Colonic mucosa (tissue), 4 donors: ENCODE measurements at places on chromosomes 7 and 10. TPM values are rescaled to one million over a fixed set of nuclear protein-coding genes. Genes with fewer than 3 reads are reported as not detected.
A peak's percentile ranks its signal among the peaks of the same experiment; 100 is the strongest.

TES gene
- total RNA-seq, result 75.1 TPM

MYOZ1 gene
- not detected for total RNA-seq

RARRES2 gene
- total RNA-seq, result 86.7 TPM

TRIM74 gene
- 0.72 TPM for total RNA-seq

SUMF2 gene
- 103 TPM for total RNA-seq

SPACDR gene
- total RNA-seq, result 0.74 TPM

BLOC1S2 gene
- 21.5 TPM for total RNA-seq

GRCh38 chr10:10361301-10361885, 656.3 kb upstream of the CELF2 start:
- no peaks in the 10 kb centered on the region for H3K4me1 ChIP-seq
- H3K4me3 ChIP-seq, result no peak overlapping the region
- DNase-seq, result no peak
- H3K27ac ChIP-seq, result no peak overlapping the region
- H3K36me3 ChIP-seq, result no peaks in the 10 kb centered on the region

- H3K36me3 ChIP-seq, result no peaks in the 10 kb centered on the region
- DNase-seq, result no peak
- no peaks in the 10 kb centered on the region for H3K27me3 ChIP-seq
- no peak overlapping the region for H3K4me3 ChIP-seq
- H3K4me1 ChIP-seq, result no peaks in the 10 kb centered on the region
- no peak overlapping the region for H3K27ac ChIP-seq
Measured at GRCh38 chr10:114256822-114257221, 17.8 kb downstream of the VWA2 start.

GRCh38 chr7:121901026-121901425, 28.1 kb downstream of the PTPRZ1 start:
- no peaks in the 10 kb centered on the region for H3K27me3 ChIP-seq
- DNase-seq, result no peak
- no peaks in the 10 kb centered on the region for H3K36me3 ChIP-seq
- no peak overlapping the region for H3K4me3 ChIP-seq

GRCh38 chr7:98836811-98837629, 32.8 kb downstream of the TMEM130 start:
- peak; percentile 33 for DNase-seq
- H3K4me1 ChIP-seq, result no peaks in the 10 kb centered on the region
- no peaks in the 10 kb centered on the region for H3K36me3 ChIP-seq
- no peak overlapping the region for H3K27ac ChIP-seq
- H3K27me3 ChIP-seq, result no peaks in the 10 kb centered on the region
- H3K4me3 ChIP-seq, result no peak overlapping the region

DNA sequence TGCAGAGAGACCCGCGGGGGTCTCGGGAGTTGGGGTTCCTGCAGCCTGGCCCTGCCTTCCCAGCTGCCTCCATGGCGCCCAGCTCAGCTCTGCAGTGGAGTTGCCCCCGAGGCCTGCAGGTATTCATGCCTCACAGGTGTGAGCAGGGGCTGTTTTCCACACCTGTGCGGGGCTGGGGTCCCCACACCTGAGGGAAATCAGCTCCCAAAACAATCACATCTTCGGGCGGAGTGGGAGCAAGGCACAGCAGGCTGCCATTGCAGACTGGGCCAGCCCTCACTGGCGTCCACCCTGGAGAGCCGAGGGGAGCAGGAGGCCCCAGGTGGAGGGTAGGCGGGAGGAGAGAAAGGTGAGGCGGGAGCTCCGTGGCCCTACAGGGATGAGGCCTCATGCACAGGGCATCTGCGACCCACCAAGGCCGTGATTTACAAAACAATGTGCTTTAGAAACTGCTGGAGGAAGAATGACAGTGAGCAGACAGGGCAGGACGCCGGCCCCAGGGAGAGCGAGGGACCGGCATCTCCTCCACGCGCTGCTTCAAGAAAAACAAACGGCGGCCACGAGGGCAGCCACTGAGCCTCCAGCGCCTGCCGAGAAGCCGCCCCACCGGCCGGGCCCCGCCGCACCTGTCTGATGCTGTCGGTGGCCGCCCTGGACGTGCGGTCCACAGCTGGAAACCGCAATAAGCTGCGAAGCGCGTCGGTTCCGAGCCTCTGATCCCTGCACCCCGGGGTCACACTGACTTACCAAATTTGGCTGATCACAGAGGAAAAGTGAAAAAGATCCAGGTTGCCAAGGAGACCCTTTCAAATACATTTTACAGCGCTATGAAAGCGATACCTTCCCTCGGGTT, 53.0 kb upstream of the PDGFA start:
- no peak for DNase-seq
- no peaks in the 10 kb centered on the region for H3K36me3 ChIP-seq
- H3K4me1 ChIP-seq, result no peaks in the 10 kb centered on the region
- H3K27ac ChIP-seq, result no peak overlapping the region
- no peak overlapping the region for H3K4me3 ChIP-seq

DNA sequence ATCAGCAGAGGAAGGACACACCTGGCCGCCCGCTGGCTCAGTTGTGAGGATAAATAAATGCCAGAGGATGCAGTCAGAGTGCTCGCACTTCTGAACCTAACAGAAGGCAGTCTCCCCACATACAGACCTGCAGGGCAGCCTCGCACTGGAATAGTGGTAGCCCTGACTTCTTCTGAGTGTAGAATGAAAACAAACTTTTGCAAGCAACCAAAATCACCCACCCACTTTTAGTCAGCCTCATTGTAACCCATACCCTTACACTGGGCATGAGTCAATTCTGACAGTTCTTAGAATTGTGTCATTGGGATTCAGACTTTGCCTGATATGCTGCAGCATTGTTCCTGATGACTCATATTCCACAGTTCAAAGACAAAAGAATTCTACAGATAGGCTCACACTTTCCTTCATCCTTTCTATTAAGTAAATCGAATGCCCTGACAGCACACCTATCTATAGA, 167.0 kb upstream of the CDK1 start:
- H3K27me3 ChIP-seq, result no peaks in the 10 kb centered on the region
- no peak overlapping the region for H3K27ac ChIP-seq
- no peak overlapping the region for H3K4me3 ChIP-seq

DNA sequence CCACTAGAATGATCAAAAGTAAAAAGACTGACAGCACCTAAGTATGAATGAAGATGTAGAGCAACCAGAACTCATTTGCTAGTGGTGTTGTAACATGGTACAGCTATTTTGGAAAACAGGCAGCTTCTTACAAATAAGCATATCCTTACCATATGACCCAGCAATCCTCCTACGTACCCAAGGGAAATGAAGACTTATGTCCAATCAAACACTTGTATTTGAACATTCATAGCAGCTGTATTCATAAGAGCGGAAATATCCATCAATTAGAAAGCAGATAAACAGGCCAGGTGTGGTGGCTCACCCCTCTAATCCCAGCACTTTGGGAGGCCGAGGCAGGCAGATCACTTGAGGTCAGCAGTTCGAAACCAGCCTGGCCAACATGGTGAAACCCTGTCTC, 53.0 kb downstream of the KLRG2 start:
- no peaks in the 10 kb centered on the region for H3K4me1 ChIP-seq
- no peaks in the 10 kb centered on the region for H3K36me3 ChIP-seq
- no peaks in the 10 kb centered on the region for H3K27me3 ChIP-seq
- H3K27ac ChIP-seq, result no peak overlapping the region

DNA sequence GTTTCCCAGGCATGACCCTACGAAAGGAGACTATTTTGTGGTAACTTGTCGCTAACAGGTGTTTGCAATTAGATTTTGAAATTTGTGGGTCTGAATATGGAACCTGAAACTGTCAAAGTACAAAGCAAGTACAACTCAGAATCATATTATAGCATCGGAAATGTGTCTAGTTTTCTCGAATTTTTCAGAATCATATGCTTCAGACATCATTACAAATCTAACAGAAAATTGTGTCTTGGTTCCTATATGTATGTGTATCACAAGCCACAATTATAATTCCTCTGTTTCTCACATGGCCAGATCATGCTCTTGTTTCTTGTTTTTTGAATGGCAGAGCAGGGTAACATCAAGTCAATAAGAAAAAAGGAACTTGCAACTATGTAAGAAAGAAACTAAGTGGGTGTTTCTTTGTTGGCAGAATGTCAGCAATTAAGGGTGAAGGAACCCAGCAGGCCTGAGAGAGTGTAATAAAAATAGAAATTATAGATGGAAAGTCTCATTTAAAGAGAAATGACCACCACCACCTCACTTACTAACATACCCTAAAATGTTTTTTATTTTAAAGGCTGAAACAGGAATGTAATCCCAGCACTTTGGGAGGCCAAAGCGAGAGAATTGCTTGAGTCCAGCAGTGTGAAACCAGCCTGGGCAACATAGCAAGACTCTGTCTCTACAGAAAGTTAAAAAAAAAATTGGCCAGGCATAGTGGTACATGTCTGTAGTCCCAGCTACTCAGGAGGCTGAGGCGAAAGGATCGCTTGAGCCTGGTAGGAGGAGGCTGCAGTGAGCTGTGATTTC, 51.3 kb downstream of the PRTFDC1 start:
- no peak for DNase-seq
- H3K36me3 ChIP-seq, result no peaks in the 10 kb centered on the region
- H3K27me3 ChIP-seq, result no peaks in the 10 kb centered on the region
- no peaks in the 10 kb centered on the region for H3K4me1 ChIP-seq
- peak overlapping the region; percentile 58 for H3K27ac ChIP-seq

DNA sequence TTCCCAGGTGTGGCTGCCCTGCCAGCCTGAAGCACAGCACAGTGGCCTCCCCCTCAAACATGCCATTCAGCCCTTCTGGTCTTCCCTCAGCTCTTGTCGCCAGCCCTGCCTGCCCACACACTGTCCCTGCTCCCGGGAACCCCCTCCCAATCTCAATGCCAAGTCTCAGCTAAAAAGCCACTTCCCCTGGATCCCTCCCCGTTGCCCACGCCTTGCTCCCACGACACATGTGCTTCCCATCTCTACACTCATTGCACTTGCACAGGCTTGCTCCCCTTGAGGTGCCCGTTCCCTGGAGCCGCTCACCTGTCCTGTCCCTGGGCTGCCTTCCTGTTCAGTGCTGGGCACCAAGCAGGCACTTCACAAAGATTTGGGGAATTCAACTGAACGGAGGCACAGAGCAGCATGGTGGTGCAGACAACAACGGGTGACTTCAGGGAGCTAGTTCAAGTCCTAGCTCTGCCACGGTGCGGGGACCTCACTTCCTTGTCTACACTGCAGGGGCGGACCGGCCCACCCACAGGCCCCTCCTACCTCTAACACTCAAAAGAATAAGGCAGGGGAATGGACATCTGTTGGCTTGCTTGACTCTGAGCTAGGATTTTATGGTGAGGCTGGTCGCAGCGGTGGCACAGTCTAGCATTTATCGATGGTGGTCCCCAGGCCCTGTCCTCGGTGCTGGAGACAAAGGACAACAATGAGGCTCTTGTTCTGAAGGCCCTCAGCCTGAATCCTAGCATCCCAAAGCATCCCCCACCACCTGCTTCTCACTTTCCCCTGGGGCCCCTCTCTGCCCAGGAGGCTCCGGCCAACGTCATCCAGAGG, 18.4 kb downstream of the RGS10 start:
- H3K4me3 ChIP-seq, result no peak overlapping the region
- H3K36me3 ChIP-seq, result no peaks in the 10 kb centered on the region
- no peaks in the 10 kb centered on the region for H3K27me3 ChIP-seq

- no peaks in the 10 kb centered on the region for H3K4me1 ChIP-seq
- H3K36me3 ChIP-seq, result no peaks in the 10 kb centered on the region
- no peak for DNase-seq
- no peaks in the 10 kb centered on the region for H3K27me3 ChIP-seq
- H3K4me3 ChIP-seq, result no peak overlapping the region
- H3K27ac ChIP-seq, result no peak overlapping the region
Measured at GRCh38 chr7:125033506-125033905, 103.9 kb upstream of the POT1 start.

- no peak overlapping the region for H3K27ac ChIP-seq
- H3K36me3 ChIP-seq, result no peaks in the 10 kb centered on the region
- no peak overlapping the region for H3K4me3 ChIP-seq
- no peak for DNase-seq
- H3K4me1 ChIP-seq, result no peaks in the 10 kb centered on the region
Measured at GRCh38 chr10:78779339-78779955, 289.3 kb upstream of the ZMIZ1 start.

GRCh38 chr10:126196281-126196680, 192.0 kb downstream of the ADAM12 start:
- no peak for DNase-seq
- H3K27me3 ChIP-seq, result no peaks in the 10 kb centered on the region
- H3K36me3 ChIP-seq, result no peaks in the 10 kb centered on the region
- no peaks in the 10 kb centered on the region for H3K4me1 ChIP-seq
- H3K4me3 ChIP-seq, result no peak overlapping the region
- no peak overlapping the region for H3K27ac ChIP-seq

DNA sequence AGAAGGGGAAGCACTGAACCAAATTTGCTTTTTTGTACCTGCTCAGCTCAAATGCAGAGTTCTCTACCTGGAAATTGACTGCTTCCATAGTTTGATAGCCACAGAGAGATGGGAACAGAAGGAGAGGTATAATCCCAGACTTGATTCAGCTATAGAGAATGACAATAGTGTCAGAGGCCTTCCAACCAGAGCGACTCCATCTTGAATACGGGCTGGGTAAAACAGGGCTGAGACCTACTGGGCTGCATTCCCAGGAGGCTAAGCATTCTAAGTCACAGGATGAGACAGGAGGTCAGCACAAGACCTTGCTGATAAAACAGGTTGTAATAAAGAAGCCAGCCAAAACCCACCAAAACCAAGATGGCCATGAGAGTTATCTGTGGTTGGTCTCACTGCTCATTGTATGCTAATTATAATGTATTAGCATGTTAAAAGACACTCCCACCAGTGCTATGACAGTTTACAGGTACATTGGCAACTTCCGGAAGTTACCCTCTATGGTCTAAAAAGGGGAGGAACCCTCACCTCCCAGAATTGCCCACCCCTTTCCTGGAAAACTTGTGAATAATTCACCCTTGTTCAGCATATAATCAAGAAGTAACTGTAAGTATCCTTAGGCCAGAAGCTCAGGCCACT, 42.7 kb upstream of the ATRNL1 start:
- no peaks in the 10 kb centered on the region for H3K4me1 ChIP-seq
- no peak for DNase-seq
- H3K27me3 ChIP-seq, result no peaks in the 10 kb centered on the region
- no peaks in the 10 kb centered on the region for H3K36me3 ChIP-seq

GRCh38 chr10:73791871-73792400, 6.5 kb downstream of the ZSWIM8 start:
- H3K4me1 ChIP-seq, result peaks cover 5% of the 10 kb centered on the region
- H3K36me3 ChIP-seq, result peaks cover 28% of the 10 kb centered on the region
- H3K27me3 ChIP-seq, result no peaks in the 10 kb centered on the region
- no peak overlapping the region for H3K4me3 ChIP-seq
- no peak for DNase-seq

DNA sequence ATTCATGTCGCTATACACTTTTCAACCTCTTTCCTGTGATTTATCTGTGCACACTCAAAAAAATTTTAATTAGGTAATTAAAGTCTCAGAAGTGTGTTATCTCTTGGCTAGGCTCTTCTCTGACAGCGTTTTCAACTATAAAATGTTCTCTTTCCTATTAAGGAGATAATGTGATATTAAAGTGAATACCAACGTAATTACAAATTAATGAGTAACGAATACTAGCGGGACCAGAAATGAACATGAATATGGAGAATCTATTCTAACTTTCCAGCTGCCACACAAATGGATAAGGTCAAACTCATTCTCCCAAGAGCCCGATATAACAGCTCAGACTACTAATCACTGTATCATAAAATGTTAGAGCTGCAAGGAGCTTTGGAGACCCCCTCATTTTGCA, 12.0 kb downstream of the COL1A2 start:
- no peak overlapping the region for H3K4me3 ChIP-seq
- H3K27me3 ChIP-seq, result no peaks in the 10 kb centered on the region
- no peaks in the 10 kb centered on the region for H3K36me3 ChIP-seq
- no peak overlapping the region for H3K27ac ChIP-seq
- DNase-seq, result no peak
